ENCODE measurements at places on chromosomes 3 and 15. TPM values are rescaled to one million over a fixed set of nuclear protein-coding genes. Genes with fewer than 3 reads are reported as not detected.

The CHRFAM7A gene
- total RNA-seq: not detected

The LXN gene
- 8.4 TPM for total RNA-seq

The CCDC71 gene
- 15.7 TPM for total RNA-seq

The ZPLD1 gene
- not detected for total RNA-seq

The GNAT1 gene
- total RNA-seq: 0.08 TPM

The NAALADL2 gene
- 2.4 TPM for total RNA-seq

The BFSP2 gene
- not detected for total RNA-seq

The TPRG1 gene
- 30.4 TPM for total RNA-seq

The RBPMS2 gene
- total RNA-seq: 0.48 TPM

The CD86 gene
- total RNA-seq: 1.2 TPM

The NMNAT3 gene
- 5.4 TPM for total RNA-seq

The PPM1M gene
- total RNA-seq: 9.5 TPM

The PPIP5K1 gene
- 27.3 TPM for total RNA-seq

The NPAP1 gene
- not detected for total RNA-seq

The IGDCC3 gene
- 0.08 TPM for total RNA-seq

The SPATA12 gene
- not detected for total RNA-seq

The CCR8 gene
- total RNA-seq: 0.16 TPM

The TM4SF4 gene
- total RNA-seq: not detected

The SPRED1 gene
- 10.0 TPM for total RNA-seq

The GOLGA8R gene
- 1.8 TPM for total RNA-seq

The PSTPIP1 gene
- total RNA-seq: 1.3 TPM

The AP3S2 gene
- 20.6 TPM for total RNA-seq

The ADGRG7 gene
- not detected for total RNA-seq

The PCLAF gene
- total RNA-seq: 18.3 TPM

The AADACL2 gene
- not detected for total RNA-seq

The GCHFR gene
- 13.0 TPM for total RNA-seq

The ZIC1 gene
- 0.36 TPM for total RNA-seq

The REC114 gene
- total RNA-seq: not detected

The SYNM gene
- total RNA-seq: 6.0 TPM

The EXD1 gene
- not detected for total RNA-seq

The ARL14 gene
- total RNA-seq: 0.32 TPM

The ROBO2 gene
- 7.1 TPM for total RNA-seq

The PLSCR4 gene
- 8.8 TPM for total RNA-seq

The PLXND1 gene
- total RNA-seq: 15.8 TPM

The PATL2 gene
- total RNA-seq: 1.2 TPM

The FYCO1 gene
- 18.5 TPM for total RNA-seq

The STRA6 gene
- 1.5 TPM for total RNA-seq

The SCG3 gene
- total RNA-seq: not detected

The LRCH3 gene
- total RNA-seq: 20.8 TPM

The SEMA3F gene
- 72.7 TPM for total RNA-seq

The SAXO2 gene
- 0.80 TPM for total RNA-seq

The SLCO2A1 gene
- total RNA-seq: 17.6 TPM

The FAM107A gene
- total RNA-seq: 4.1 TPM

The LIPC gene
- total RNA-seq: not detected

The RTP1 gene
- total RNA-seq: not detected

The WDR49 gene
- 0.16 TPM for total RNA-seq

The MAP1A gene
- 0.76 TPM for total RNA-seq

The HYAL2 gene
- total RNA-seq: 30.7 TPM

The ADAMTS7 gene
- 0.48 TPM for total RNA-seq

The GXYLT2 gene
- 2.2 TPM for total RNA-seq

Measured in esophagus mucosa (tissue), 1 donor.